ENCODE measurements at places on chromosomes 5 and 9. TPM values are rescaled to one million over a fixed set of nuclear protein-coding genes. Genes with fewer than 3 reads are reported as not detected.

Gene FPGS
- 115 TPM for total RNA-seq

GRCh38 chr9:19457693-19458009, 48.8 kb downstream of the ACER2 start:
- no peak for DNase-seq

GRCh38 chr5:1709171-1709803, 90.3 kb downstream of the MRPL36 start:
- no peak for DNase-seq

Gene C6
- 22.7 TPM for total RNA-seq

Gene PCDHGA10
- total RNA-seq = 5.7 TPM

- no peak for DNase-seq
Observed at GRCh38 chr9:86772635-86772993, 174.7 kb downstream of the GAS1 start.

GRCh38 chr9:110346325-110346724, 8.7 kb upstream of the TXNDC8 start:
- DNase-seq = no peak

Gene TMC1
- total RNA-seq = 0.82 TPM

GRCh38 chr5:9343146-9343850, 202.6 kb downstream of the SEMA5A start:
- no peak for DNase-seq

GRCh38 chr5:17056141-17056631, 120.1 kb upstream of the MYO10 start:
- DNase-seq = peak; percentile 24

Gene PCDHB9
- total RNA-seq = 3.1 TPM

Measured in lung (tissue), 17 donors.